AG10803 (cell line): ENCODE measurements at places on chromosomes 7 and 10.

GRCh38 chr7:8205031-8205387 is 57.0 kb downstream of the ICA1 start:
- DNase-seq: peak; percentile 3

DNA sequence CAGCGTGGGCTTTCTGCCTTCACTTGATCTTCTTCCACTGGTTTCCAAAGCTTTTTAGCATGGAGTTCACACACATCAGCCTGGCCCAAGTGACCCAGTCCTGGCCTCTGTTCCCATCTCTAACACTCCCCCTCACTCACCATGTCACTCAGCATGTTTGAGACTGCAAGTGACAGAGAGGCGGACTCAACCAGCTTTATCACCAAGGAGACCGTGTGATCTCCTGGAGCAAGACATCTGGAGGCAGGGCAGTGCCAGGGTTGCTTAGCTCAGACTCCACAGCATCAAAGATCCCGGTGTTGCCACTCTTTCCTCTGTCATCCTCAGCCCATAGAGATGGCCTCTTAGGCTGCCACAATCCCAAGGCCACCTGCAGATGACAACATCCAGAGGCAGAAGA is 39.4 kb downstream of the FAM241B start:
- DNase-seq: no peak

DNA sequence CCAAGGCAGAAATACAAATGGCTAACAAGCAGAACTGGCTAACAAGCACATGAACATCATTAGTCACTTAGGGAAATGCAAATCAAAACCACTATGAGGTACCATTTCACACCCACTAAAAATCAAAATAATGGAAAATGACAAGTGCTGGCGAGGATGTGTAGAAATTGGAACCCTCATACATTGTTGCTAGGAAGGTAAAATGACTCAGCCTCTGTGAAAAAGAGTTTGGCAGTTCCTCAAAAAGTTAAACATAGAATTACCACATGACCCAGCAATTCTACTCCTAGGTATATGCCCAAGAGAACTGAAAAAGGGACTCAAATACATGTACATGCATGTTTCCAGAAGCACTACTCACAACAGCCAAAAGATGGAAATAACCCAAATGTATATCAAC is 52.8 kb upstream of the ANAPC16 start:
- DNase-seq: peak; percentile 68

DNA sequence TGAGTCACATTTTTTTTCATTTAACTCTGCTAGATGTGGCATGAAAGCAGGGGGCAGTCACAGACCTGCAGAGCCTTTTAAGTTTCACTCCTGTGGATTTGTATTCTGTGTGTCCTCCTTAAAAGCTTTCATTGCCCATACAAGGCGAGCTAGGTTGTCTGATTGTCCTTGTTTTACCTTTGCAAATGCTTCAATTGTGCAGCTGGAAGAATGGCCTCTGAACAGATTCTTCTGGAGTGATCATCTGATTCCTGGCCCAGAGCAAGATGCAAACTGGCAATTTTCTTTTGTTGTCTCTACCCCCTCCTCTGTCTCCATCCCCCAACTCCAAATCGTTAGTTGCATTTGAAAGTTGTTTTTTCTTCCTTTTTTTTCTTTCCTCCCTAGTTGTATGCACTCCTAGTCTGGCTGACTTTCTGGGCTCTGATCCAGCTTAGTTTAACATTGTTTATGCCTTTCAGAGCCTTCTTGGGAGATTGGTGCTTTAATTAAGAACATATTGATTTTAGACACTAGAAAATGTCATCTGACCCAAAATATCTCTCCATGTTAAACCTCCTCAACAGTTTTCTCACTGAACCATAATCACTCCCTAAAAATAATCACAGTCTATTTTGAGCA is 150.2 kb downstream of the REEP3 start:
- DNase-seq: peak; percentile 90

DNA sequence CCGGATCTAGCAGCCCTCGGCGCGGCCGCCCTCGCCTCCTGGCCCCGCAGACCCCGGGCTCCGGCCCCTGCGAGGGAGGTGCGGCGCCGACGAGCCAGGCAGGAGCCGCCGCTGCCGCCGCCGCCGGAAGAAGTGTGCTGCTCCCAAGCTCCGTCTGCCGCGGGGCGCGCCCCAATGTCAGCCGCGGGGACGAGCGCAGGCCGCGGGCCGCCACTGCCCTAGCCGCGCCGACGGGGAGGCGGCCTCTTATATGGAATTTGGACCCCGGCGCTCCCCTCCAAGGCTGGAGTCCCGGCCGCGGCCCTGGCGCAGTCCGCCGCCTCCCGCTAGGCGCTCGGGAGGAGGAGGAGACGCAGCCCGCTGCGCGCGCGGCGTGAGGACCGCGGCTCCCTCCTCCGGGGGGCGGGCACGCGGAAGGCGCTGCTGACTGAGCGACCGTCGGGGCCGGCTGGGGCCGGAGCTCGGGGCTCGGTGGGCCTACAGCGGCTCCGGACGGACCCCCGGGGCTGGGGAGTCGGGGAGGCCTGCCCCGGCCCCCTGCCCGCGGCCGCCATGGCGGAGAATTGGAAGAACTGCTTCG is at the start of gene TRIM8:
Gene TRIM8 (plus strand): TSS at position 414 of the 580 bp plus-strand sequence. CDS start 139 bp downstream, at position 553.
- no peak for DNase-seq

DNA sequence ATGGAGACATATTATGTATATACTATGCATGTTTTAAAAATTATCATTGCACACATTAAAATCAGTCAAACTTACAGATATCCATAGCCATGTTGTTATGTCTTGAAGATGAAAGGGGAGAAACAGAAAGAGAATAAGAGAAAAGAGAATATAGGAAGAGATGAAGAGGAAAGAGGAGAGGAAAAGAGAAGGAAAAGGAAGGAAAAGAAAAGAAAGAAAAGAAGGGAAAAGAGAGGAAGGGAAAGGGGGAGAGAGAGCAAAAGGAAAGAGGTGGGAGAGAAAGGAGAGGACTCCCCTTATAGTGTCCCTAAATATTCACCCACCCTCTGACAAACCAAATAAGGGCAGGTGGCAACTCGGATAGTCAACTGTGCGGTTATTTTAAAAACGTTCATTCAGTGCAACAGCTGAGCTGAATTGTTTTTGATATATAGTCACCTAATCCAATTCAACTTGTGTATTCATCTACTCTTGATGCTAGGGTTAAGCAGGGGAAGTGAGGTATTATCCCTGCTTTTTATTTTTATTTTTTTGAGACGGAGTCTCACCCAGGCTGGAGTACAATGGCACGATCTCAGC is 14.6 kb downstream of the SVIL start:
- no peak for DNase-seq

DNA sequence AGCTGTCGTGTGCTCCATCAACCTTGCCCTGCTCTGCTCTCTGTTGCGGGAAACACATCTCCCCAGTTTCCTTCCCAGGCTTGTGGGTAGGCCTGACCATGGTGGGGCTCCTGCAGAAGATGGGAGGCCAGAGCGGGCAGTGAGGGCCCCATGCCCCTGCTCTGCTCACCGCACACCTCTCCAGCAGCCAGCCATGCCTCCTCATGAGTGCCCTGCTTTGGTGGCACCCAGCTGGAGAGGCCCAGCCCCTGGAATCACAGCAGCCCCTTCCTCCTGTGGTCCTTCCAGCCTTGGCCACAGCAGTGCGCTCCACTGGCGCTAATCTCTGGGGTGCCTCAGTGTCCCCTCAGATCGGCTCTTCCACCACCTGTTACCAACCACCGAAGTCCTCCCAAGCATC is 4.2 kb upstream of the OPN4 start:
- DNase-seq: no peak

DNA sequence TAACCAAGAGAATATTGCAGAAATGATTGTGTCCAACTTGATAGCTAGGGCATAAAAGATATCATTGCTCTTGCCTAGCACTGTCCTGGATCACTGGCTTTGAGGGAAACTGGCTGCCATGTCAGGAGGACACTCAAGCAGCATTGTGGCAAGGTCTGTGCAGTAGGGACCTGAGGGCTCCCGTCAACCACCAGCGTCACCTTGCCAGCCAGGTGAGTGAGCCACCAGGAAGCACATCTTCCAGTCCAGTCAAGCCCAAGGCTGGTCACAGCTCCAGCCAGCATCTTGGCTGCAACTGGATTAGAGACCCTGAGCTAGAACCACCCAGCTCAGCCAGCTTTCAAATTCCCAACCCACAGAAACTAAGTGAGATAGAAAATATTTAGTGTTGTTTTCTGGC is 392.7 kb downstream of the CALN1 start:
- no peak for DNase-seq

DNA sequence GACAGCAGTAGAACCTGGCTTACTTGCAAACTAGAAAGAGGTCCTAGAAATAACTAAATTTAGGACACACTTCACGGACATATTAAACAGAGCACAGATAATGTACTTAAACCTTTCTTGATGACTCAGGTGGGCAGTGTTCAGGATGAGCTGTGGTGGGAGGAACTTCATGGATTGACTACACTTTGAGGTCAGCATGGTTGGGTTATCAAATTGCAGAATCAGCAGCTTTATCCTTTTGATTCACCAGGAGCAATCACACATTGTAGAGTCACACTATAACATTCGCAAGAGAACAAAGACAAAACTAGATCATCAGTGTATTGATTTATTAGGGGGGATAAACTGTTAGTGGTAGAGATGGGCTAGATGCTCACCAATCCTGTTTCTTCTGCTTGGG is 38.6 kb upstream of the AGK start:
- DNase-seq: no peak

DNA sequence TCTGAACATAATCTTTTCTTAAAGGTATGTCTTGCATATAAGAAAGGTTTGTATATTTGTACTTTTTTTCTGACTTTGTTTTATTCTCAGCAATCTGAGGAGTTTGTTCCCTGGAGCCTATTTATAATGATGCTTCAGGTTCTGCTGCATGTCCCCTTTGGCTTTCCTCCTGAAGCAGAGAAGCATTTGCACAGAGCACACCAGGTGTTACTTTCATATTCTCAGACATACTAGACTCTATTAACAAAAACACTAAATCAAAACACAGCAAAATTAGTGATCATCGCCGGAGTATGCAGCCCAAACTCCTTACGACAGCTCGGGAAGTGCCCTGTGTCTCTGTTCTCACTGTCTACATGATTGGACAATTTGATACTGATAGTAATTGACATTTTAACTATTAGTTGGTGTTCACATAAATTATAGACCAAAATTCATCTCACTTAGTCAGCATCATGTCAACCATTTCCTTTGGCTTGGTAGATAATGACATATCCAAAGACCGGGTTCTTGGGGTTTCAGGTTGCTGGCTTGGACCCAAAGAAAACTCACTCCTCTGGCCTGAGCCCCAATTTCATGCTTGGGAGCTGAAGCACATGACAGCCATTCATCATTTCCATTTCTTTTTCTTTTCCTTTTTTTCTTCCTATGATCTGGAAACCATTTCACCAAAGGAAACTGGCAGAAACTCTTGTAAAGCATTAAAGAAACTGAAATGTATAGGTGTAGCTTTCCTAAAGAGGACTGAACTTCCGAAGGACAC is 400.1 kb upstream of the NRP1 start:
- no peak for DNase-seq

DNA sequence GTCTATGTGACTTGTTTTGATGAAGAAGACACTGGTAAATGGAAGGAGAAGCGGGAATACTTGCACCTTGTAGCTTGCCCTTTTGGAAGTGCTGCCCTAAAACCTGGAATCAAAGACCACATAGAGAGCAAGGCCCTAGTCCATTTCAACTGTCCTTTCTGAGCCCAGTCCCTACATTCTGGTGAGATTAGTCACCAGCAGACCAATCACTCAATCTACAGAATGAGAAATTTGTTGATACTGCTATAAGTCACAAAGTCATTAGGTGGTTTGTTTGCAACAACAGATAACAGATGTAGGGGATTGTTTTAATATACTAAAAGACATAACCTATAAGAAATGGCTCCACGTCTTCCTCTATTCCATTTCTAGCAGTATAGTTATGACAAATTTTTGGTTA is 33.6 kb downstream of the WASL start:
- DNase-seq: peak; percentile 3

- no peak for DNase-seq
These were observed 12.3 kb downstream of the STX1A start for GRCh38 chr7:73707045-73707631.

GRCh38 chr7:121938429-121938996 is 65.6 kb downstream of the PTPRZ1 start:
- no peak for DNase-seq

DNA sequence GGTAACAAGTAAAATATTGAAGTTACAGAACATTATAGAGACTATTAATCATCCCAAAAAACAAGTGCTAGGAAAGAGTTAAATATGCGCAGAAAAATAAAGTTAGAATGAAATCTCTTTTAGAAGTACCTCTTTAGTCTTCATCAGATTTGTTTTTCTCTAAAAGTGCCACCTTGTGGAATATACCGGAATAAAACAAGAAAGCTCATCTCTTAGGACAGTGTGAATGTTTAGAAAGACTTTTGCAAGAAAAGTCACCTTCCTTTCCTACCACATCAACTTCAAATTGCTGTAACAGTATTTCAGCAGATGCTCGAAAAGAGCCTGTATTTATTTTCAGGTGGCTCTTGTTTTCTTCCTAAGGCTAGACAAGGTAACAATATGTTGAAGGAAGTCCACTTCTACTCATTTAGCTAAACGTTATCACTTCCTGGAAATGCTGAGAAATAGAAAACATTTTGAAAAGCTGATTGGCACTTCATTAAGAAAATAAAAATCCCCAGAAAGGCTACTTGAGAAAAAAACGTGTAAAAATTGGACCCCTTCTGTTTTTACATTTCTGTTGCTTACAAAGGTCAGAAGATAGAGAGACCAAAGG is 19.8 kb upstream of the FAM133B start:
- DNase-seq: peak; percentile 46

DNA sequence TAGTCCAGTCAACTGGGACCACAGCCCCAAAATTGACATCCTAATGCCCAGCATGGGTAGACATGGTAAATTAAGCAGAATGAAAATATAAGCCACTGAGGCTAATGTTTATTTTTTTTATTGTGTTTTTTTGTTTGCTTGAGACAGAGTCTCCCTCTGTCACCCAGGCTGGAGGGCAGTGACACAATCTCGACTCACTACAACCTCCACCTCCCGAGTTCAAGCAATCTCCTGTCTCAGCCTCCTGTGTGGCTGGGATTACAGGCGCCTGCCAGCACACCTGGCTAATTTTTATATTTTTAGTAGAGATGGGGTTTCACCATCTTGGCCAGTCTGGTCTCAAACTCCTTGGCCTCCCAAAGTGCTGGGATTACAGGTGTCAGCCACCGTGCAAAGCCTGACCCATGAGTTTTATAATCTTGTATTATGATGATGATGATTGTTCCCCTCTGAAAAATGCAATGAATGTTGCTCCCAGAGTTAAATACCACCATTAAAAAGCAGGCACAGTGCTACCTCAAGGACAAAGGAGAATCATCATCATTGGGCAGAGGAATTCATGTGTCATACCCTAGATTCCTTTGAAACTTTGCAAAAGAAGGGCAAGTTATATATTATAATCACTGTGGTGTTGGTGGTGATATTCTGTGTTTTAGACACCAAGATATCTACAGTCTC is 228.0 kb downstream of the PARD3 start:
- DNase-seq: peak; percentile 26

DNA sequence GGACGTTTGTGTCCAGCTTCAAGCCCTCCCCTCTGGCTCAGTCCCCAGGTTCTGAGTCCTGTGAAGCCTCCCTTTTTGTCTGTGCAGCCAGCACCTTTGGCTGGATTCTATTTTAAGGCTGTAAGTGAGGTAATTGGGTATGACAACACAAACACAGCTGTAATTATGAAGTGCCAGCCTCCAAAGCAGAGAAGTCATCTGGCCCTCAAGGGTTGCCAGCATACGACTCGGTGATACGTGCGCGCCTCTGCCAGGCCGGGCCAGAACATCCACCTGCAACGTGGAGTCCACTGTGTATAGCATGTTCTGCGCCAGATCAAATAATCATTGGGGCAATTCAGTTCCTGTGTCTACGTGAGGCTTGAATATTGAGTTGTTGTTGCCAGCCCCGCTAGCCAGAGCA is 6.7 kb upstream of the FAM180A start:
- no peak for DNase-seq

GRCh38 chr7:129010075-129010474 is 44.8 kb downstream of the TNPO3 start:
- no peak for DNase-seq
